ENCODE measurements at places on chromosomes 5 and 9. TPM values are rescaled to one million over a fixed set of nuclear protein-coding genes. Genes with fewer than 3 reads are reported as not detected.

Gene C9orf50
- polyA plus RNA-seq: 2.8 TPM

Gene FAM53C
- polyA plus RNA-seq: 8.1 TPM

Gene STPG3
- not detected for polyA plus RNA-seq

DNA sequence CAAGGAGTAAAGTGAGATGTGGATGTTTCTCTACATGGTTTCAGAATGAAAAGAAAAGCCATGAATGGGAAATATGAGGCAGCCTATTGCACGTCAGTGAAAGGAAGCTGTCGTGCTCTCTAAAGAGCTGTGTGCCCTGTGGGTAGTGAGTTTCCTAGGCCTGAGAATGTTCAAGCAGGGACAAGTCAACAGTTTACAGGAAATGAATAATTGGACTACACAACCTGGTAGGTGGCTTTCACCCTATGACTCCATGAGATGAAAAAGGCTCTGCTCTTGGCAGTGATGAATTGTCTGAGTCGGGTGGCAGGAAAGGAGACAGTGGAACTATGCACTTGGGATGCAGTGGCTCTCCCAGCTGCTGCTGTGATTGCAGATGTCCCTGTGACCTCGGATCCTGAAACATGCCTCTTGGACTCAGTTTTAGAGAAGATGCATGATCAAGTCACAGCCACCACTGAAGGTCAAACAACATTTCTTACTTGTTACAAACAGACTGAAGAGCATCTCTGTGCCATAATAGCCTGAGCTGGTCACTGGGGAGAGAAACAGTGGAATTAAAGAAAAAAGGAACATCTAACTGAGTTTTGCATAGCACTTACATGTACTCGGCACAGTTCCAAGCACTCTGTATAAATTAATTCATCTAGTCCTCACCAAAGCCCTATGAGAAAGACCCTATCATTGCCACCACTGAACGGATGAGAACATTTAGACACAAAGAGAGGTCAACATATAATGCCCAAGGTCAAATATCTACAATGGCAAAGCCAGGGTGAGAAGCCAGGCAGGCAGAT, 293.7 kb downstream of the SPOCK1 start:
- no peak for DNase-seq

- DNase-seq: no peak
These were observed 172.1 kb downstream of the GABBR2 start for GRCh38 chr9:98536542-98537173.

DNA sequence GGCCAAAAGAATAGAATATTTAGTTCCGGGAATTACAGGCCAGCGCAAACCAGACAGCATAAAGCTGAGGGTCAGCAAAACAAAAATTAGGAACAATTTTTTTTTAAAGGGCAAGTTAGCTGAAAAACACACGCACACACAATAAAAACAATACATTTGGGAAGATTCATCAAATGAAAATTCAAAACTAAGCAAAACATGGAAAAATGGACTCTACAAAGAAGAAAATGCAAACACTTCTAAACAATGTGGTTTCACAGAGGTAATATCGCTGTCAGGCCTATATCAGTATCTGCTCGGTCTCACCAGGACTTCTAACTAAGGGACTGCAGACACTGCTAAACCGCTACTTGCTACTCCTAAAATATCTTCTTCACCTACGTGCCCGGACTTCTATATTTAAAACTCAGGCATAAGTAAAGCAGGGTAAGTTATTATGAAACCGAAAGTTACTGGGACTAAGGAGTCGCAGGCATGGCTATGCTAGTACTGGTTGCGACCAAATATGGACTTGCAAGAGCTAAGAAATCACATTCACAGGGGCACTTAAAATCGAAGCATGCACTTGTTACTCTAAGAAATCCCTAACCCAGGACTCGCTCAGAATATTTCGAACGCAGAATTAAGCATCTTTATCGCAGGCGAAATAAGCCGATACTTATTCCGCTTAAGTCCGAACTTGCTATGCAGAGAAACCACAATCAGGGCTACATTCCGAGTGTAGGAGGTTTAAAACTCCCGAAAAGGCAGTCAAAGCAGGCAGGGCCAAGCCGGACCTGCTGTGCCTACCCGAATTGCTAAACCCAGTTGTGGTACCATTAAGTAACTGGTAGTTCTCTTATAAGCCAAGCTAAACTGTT, 2.3 kb downstream of the ANXA2R start:
- no peak for DNase-seq

DNA sequence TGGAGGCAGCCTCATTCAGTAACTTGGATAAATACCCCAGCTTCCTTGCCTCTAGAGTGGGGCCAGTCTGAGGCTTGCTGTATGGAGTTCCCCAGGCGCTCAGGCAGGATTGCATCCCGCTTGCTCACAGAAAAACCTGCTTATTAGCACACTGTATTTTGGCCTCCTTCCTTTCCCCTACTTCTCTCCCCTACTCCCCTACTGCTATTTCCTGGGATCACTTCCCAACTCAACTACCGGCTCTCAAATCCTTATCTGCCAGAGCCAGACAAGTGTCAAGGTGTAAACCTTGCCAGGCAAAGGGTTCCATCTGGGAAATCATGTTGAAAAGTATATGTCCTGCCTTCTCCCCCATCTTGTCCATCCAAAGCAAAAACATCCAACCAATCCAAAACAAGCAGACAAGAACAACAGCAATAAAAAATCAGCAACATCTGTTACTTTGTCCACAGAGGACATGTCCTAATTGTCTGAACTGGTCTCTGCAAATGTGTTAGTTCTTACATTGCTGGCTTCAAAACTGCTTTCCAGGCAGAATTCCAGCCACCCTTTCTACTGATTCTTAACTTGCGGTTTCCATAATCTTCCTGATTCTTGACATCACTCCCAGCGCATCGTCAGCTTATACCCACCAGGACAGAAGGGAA, 164.1 kb upstream of the SEMA6A start:
- DNase-seq: no peak

DNA sequence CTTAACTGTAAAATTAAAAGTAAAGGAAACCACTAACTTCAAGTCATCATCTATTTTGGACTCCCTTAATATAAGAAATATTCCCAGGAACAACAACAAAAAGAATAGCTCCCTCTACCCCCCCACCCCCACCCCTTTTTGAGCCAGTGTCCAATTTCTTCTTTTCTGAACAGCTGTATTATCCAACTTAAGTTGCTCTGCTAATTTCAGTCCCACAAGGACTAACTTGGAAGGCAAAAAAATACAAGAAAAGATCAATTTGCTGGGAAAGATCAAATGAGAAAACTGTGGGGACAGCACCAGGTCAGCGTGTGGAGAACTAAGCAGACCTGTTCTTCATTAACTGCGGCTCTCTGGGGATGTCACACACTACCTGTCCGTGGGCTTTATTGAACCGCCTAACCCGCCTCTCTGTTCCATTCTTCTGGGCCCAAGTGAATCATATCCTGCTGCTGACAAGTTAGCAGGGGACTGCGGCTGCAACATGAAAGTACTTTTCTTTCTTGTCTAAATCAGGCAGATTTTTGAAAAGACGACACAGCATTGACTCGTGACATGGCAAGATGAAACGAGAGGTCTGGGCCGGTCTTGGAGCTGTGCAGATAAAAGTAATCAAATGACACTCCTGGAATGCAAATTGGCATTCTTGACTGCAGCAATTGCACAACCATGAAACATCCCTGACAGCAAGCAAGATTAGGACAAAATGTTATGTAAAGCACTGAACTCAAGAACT, 2.7 kb downstream of the BNC2 start:
- DNase-seq: no peak

DNA sequence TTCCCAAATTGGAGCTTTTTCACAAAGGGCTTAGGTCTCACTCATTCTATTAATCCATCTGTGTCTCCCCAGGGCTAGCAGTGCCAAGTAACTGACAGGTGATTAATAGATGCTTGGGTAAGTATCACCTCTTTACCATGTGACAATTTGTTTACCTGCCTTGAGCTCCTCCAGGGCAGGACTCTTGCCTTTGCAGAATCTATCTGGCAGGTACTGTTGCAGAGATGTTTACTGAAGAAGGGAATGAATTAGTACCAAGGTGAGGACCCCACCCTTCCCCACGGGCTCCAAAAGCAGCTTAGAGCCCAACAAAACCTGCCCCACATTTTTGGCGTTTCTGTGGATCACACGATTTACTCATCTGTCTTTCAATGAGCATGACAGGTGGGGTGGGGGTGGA, 698 bp upstream of the TGFBI start:
- no peak for DNase-seq
